ENCODE measurements at places on chromosomes 11 and 22.

DNA sequence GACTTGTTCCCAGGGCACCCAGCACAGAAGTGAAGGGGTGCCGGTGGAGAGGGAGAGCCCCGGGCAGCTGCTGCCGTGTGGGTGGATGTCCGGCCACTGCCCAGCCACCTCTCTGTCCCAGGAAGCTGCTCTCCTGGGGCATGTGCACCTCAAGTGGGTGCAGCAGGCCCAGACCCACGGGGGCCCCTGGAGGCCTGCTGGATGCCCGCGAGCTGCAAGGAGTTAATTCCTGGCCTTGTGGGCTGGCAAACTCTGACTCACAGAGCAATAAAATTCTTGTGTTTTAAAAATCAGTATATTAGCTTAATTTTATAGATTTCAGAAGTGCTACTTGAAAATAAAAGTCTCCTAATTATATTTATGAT, 37.4 kb upstream of the KCNQ1OT1 start:
- no peak for DNase-seq

DNA sequence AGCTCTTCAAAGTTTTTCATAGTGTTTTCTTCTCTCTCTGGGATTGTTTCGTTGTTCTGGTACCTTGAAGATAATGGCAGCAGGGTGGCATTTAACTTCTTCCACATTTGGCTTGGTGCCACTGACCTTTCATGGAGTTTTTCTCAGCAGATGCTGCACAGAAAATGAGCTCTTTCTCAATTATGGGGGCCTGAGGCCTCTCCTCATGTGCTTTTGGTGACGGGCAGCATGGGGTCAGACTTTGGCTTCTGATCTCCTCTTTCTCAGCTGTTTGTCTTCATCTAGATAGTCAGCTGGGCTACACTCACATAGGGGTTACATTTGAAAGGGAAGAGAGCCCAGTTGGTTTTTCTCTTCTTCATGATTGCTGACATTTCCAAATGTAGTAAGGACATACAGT, 76.3 kb downstream of the FAT3 start:
- DNase-seq: no peak

GRCh38 chr11:70671083-70671482, 272.8 kb downstream of the CTTN start:
- no peak for DNase-seq

- no peak for DNase-seq
These were observed 1068.8 kb downstream of the DLG2 start for GRCh38 chr11:84558085-84558905.

- no peak for DNase-seq
These were observed 576 bp downstream of the TMEM258 start for GRCh38 chr11:61791737-61792309.

- DNase-seq: no peak
These were observed 50.0 kb upstream of the POU2AF1 start for GRCh38 chr11:111429066-111429506.

DNA sequence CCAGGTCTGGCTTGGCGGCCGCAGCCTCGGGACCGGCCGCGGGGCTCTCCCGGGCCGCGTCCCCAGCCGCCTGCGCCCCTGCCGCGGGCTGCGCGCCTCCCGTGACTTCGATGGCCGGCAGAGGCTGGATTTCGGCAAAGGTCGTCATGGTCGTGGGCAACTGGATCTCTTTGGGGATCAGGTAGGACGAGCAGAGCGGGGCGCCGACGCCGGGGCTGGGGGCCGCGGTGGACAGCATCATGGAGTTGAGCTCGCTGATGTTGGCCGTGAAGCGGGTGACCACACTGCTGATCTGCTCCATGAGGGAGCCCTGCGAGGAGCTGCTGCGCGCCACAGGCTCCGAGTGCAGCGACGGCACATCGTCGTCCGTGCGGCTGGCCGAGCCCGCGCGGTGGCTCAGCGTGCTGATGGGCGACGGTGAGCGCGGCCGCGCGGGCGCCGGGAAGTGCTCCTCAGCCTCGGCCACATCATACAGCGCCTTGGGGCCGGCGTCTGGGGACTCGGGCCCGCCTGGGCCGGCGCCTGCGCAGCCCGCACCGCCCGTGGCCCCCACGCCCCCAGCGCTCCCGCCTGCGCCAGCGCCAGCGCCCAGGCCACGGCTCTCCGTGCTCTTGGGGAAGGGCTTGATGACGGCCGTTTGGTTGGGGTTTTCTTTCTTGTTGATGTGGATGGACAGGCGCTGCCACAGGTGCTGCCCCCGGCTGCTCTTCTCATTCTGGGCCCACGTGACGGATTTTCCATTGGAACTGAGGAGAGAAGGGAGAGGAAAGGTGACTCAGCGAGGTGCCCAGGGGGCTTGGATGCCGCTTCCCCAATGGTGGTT, 171.4 kb upstream of the CTSC start:
- DNase-seq: no peak

DNA sequence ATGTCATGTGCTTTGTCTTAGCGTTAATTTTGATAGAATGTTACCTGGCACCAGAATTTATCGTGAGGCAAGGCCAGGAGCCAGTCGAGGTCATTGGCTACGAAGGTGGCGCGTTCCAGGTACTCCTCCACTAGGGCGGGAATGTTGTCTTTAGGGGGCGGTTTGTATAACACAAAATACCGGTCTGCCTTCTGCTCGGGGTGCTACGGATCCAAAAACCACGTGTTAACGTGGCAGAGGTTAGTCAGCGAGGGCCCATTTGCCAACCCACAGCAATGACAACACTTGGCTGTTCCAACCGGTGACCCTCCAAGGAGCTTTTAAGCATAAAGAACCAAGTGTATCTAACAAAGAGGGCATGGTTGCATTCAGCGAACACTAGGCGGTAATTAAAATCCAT, 12.5 kb downstream of the ASCC2 start:
- DNase-seq: no peak

DNA sequence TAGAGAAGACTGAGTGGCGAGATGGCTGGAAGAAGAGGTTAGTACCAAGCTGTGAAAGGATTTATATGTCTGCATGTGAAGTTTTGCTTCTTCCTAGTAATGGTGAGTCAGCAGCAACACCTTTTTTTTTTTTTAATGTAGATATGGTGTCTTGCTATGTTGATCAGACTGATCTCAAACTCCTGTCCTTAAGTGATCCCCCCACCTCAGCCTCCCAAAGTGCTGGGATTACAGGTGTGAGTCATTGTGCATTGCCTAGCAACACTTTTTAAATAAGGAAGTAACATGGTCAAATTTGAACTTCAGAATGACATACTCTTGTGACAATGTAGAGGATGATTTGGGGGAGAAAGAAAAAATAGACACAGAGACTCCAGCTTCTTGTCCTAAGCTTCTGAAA, 6.5 kb upstream of the CSTPP1 start:
- no peak for DNase-seq

GRCh38 chr11:15119352-15119751, 4.6 kb downstream of the INSC start:
- no peak for DNase-seq

GRCh38 chr11:8584511-8584910, 9.5 kb downstream of the STK33 start:
- no peak for DNase-seq

GRCh38 chr11:22599458-22599857, 26.2 kb downstream of the FANCF start:
- DNase-seq: no peak

- no peak for DNase-seq
These were observed 2.7 kb downstream of the RAB3IL1 start for GRCh38 chr11:61914471-61915171.

DNA sequence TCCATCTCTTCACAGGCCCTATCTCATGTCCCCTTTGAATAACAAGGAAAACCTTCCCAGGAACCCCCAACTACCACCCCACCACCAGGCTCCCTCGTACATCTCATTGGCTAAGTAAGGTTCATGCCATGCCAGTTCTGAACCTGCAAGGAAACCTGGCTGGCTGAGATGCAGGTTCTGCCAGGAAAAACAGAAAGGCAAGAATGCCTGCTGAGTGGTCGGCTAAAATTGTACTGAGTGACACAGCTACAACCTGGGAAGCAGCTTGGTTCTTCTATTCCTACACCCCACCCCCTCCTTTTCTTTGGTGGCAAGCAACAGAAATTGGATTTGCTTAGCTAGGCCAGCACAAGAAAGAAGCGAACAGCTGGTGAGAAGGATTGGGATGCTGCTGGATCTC, 36.1 kb upstream of the TSPAN18 start:
- DNase-seq: no peak

GRCh38 chr11:34407121-34407813, 31.5 kb upstream of the CAT start:
- no peak for DNase-seq

GRCh38 chr11:115891581-115891980, 387.4 kb upstream of the CADM1 start:
- no peak for DNase-seq

GRCh38 chr22:49087198-49087597, 740.5 kb downstream of the BRD1 start:
- no peak for DNase-seq

- DNase-seq: no peak
These were observed 1.8 kb downstream of the TTC17 start for GRCh38 chr11:43360361-43361032.

GRCh38 chr11:59801160-59801706, 9.3 kb downstream of the MRPL16 start:
- DNase-seq: no peak

GRCh38 chr22:42086051-42086450, 4.5 kb downstream of the NDUFA6 start:
- DNase-seq: no peak

GRCh38 chr22:42704896-42705295, 15.8 kb downstream of the A4GALT start:
- DNase-seq: no peak

GRCh38 chr11:61787928-61788491, 4.4 kb downstream of the TMEM258 start:
- DNase-seq: no peak

DNA sequence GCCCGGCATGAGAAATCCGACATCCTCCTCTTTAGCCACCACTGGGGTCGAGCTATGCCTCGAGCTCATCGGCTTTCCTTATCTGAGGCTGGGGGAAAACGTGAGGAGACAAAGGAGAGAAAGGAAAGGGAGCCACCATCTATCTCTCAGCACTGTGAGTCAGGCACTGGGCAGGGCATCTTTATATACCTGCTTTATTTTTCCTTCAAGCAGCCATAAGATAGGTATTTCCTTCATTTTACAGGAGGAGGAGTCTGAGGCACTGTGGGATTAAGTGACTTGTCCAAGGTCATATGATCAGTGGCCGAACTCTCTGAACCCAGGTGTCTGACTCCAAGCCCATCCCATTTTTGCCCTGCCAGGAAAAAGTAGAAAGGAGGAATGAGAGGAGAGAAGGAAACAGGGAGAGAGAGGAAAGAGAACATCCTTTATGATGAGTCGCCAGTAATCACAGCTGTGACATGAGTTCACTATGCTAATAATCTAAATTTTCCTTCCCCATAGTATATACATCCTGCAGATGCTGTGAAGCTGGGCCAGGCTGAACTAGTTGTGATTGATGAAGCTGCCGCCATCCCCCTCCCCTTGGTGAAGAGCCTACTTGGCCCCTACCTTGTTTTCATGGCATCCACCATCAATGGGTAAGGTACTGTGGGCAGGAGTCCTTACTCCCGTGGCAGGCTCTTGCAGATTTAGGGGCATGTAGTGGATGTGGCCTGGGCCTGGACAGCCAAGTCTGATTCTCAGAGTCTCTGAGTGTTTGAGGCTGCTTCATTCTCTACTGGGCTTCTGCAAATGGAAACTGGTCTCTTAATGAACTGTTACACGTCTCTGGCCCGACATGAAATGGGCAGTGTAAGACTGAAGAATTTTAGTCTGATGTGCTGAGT, 21.8 kb downstream of the NAT10 start:
- DNase-seq: no peak

DNA sequence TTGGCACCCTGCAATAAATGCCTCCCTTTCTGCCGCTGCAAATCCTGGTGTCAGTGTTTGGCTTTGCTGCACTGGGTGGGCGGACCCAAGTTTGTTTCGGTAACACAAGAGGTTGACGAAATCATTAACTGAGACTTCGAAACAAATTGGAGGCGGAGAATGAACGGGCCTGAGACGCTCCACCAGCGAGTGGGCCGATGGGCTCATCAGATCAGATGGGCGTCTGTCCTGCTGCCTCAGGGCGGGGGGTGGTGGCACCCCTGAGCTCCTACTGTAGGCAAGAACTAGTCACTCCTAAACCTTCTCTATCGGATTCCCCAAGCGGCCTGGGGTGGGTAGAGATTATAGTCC, 918 bp upstream of the CAPN5 start:
- DNase-seq: no peak

DNA sequence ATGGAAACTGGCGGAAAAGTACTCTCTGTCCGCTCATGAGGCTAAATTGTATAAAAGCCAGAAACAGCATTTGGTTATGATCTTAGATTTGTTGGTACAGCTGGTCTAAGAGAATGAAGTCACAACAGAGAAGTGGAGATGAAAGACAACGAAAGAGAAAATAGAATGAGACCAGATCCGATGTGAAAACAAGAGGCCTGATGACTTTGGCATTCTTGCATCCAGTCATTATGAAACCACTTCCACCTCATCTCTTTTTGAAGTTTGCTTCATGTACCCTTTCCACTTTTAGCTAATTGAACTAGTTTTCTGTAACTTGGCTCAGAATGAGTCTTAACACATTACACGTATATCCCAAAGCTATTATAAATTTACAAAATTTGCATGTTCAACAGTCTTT, 1431.7 kb downstream of the LRRC4C start:
- no peak for DNase-seq

GRCh38 chr11:71500601-71501021, 26.5 kb upstream of the KRTAP5-7 start:
- no peak for DNase-seq

DNA sequence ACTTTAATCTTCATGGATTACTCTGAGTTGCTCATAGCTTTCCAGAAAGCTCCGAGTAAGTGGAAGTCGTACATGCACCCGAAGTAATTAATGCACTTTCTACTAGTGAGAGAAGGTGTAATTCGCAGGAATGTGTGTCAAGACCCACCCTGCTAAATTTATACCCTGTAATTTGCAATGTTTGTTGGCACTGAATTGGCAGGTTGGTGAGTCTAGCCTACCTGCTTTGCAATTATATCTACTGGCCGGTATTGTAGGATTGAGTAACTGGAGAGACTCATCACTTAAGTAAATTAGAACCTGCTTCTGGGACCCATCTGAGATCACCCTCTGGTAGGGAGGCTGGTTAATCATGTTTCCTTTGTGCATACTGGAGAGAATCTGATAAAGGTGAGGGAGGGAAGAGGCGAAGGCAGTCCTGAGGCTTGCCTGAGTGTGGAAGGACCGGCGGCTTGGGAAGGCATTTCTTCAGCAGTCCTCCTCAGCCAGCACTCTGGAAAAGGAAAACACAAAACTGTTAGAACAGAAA, 63.3 kb downstream of the LDLRAD3 start:
- DNase-seq: no peak

- DNase-seq: no peak
These were observed 83.6 kb downstream of the FDX1 start for GRCh38 chr11:110513259-110513801.
